Forelimb muscle (tissue), 1 donor: ENCODE measurements at places on chromosomes 4 and X. TPM values are rescaled to one million over a fixed set of nuclear protein-coding genes. Genes with fewer than 3 reads are reported as not detected.

MAEA gene
- polyA plus RNA-seq, result 39.5 TPM

CPE gene
- polyA plus RNA-seq, result 60.6 TPM

CASK gene
- 21.8 TPM for polyA plus RNA-seq

MTNR1A gene
- not detected for polyA plus RNA-seq

TRIM61 gene
- polyA plus RNA-seq, result 2.7 TPM

ARHGAP36 gene
- polyA plus RNA-seq, result 520 TPM

KCND1 gene
- polyA plus RNA-seq, result 1.2 TPM

- no peak for DNase-seq
Measured at GRCh38 chr4:150495550-150495949, 86.4 kb upstream of the MAB21L2 start.

DNA sequence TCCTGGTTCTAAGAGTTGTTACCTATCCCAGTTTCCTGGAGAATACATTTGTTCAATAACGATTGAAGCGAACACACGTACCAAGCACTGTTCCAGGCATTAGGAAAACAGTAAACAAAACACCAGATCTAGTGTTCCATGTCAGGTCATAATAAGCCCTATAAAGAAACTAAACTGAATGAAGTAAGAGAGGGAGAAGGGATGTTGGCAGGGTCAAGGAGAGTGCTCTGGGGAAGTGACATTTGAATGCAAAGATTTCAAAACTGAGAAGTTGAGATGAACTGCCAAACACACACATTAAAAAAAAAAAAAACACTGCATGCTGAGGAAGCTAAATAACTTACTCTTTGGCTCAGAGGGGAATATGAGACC lies 14.4 kb upstream of the ENAM start:
- DNase-seq, result no peak

DNA sequence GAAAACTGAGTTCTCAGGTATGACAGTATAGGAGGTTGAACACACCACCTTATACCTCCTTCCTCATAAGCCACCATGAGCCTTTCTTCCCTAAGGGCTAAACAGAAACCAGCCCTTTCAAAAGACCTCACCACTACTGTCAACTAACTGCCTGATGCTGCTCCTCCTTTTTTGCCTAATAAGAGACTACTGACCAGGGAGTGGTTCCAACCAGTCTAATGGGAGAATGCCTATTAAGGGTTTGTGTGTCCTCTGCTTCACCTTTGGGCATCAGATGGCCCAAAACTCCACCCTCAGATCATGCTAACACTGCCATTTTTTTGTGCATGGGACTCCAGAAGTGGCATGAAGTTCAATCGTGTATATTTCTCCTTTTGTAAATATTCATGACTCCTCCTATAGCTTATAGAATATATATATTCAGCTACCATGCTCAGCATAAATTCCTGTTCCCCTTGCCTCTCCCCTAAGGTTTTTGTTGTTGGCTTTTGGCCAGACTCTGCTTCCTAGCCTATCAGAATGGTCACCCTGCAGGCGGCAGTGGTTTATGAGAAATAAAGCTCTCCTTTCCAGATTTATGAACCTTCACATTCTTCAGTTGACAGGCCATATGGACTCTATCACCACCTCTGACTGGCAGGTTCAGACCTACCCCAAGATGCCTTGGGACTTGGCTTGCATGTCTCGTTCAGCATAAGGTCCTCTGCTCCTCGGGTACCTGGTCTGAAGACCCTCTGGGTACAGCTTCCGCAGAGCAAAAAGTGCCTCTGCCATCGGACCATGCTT lies 28.2 kb downstream of the FGFBP1 start:
- no peak for DNase-seq

DNA sequence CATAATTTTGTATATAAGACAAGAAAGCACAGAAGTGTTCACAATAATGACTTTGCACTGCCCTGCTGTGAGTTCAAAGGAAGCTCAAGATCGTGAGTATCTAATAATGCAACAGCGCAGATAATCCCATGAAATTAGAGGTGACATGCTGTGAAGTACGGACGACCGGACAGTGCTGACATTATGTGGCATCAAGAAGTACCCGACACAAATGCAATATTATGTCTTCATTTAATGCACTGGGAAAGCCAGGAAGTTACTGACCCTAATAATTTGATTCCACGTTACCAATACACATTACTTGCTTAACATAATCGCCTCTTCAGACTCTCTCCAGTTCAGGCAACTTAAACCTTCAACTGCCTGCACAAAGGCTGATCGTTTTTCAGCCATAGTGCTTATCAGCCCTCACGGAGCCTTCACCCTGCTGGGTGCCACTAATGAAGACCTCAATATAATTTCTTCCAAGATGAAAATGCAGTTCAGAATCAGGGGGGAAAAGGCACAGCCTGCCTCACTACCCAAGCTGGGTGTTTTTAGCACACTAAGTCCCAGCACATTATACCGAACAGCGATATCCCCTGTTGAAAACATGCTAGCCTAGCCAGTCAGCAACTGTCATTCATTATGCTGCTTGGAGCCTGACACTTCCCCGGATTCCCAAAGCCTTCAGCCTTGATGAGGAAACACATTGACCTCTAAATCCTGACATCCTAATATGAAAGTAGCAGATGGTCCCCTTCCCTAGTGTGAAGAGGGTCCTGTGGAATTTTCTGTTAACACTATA lies 56.1 kb downstream of the SLC7A11 start:
- no peak for DNase-seq

GRCh38 chr4:18014269-18014668 lies 7.3 kb downstream of the LCORL start:
- DNase-seq, result no peak

DNA sequence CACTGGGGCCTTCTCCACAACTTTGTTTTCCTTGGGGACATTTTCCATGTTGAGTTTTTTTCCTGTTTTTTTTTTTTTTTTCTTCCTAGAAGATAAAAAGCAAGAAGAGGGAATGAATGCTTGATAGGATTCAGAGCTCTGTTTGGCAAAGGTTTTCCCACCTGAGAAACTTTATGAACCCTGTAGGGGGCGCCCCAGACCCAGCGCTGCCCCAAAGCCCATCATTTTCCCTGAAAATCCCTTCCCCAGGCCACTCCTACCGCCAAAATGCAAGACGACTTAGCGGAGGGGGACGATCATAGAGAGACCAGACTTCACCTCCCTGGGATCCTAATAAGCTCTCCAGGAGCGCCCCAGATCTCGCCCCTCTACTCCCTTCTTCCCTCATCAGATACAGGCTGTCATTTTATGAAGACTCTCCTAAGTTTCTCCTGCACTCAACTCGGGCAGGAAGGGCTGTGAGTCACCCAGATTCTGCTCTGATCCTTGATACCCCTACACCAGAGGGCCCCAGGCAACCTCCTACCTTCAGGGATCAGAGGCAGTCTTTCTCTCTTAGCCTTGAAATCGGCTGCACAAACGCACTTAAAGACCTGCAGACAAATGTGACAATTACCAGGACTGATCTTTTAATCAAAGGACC lies 1.4 kb downstream of the BEX5 start:
- no peak for DNase-seq

DNA sequence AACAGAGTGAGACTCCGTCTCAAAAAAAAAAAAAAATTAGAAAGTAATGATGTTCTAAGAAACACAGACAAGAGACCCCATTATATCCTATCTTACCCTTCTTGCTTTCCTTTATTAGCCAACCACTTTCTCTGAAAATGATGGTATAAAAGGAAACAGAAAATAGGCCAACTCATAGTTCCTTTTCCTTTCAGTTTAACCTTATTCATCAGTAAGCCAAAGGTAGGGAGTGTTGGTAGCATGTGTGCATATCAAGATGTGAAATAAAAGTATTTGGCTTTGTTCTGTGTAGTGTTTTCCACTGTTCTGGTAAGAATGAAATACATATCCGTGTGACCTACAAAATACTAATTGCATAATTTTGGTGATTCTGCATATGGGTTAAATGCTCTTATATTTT lies 266.6 kb downstream of the ZNF674 start:
- no peak for DNase-seq

GRCh38 chr4:25862411-25863346 lies at the start of gene SEL1L3:
SEL1L3 (minus strand) TSS chr4:25862988; CDS start chr4:25862836, 152 bp downstream.
- DNase-seq, result no peak

GRCh38 chrX:21738210-21738949 lies 19.5 kb downstream of the SMPX start:
- no peak for DNase-seq

GRCh38 chrX:79721234-79721633 lies 293.3 kb upstream of the TBX22 start:
- no peak for DNase-seq

DNA sequence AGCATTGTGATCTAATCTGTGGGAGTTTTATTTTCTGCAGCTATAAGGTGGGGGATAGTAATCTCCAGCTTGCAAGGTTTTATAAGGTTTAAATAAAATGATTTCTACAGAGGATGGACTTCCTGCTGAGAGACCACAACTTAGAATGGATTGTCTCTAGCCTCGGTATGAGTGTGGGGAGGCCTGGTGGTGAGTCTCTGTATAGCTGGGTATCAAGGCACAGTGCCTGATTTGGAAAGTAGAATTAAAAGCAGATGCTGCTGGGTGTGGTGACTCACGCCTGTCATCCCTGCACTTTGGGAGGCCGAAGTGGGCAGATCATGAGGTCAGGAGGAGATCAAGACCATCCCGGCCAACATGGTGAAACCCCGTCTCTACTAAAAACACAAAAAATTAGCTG lies 162.0 kb upstream of the GATB start:
- no peak for DNase-seq

DNA sequence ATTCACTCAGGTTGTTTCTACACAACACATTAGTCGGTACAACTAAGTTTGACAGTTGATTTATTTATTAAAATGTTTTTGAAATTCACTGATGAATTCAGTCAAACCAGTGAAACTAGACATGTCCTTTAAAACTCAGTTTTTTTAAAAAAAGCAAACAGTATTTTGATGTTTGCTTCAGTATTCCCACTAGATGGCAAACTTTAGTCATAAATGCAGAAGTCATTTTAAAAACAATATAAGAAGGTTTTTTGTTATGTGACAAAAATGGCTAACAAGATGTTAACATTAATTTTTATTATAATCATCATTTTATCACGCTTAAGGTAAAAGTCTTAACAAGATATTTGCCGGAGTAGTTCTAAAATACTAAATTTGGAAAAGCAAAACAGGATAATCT lies 1337.8 kb upstream of the DIAPH2 start:
- DNase-seq, result no peak

GRCh38 chrX:13495232-13495631 lies 74.2 kb upstream of the EGFL6 start:
- no peak for DNase-seq

- no peak for DNase-seq
Measured at GRCh38 chr4:3436798-3437581, 4.8 kb upstream of the HGFAC start.

DNA sequence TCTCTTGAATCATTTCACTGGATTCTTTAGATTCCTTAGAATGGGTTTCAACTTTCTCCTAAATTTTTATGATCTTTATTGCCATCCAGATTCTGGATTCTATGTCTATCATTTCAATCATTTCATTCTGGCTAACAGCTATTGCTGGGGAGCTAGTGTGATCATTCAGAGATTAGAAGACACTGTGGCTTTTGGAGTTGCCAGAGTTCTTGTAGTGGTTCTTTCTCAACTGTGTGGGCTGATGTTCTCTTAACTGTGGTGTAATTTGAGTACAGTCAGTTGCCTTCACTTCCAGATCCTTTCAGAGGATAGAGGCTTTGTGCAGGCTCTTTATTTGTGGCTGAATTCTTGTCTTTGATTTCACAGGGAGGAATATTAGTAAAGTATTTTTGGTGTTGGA lies 12.1 kb upstream of the CSN2 start:
- no peak for DNase-seq

- no peak for DNase-seq
Measured at GRCh38 chrX:57596109-57596508, 4.3 kb downstream of the ZXDB start.

DNA sequence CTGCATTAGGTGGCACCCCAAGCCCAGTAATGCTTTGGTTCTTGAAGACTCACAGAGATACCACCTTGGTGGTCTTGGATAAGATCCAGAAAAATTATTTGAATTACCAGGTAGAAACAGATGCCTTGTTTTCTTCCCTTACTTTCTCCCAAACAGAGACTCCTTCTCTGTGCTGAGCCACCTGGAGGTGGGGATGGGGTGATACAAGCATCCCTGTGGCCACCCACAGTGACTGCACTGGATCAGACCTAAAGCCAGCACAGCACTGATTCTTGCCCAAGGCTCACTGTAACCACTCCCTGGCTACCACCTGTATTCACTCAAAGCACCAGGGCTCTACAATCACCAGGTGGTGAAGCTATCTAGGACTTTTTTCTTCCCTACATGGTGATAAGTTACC lies 156.8 kb downstream of the TEX13A start:
- no peak for DNase-seq

- DNase-seq, result no peak
Measured at GRCh38 chrX:130550351-130550750, 148.6 kb downstream of the RBMX2 start.

DNA sequence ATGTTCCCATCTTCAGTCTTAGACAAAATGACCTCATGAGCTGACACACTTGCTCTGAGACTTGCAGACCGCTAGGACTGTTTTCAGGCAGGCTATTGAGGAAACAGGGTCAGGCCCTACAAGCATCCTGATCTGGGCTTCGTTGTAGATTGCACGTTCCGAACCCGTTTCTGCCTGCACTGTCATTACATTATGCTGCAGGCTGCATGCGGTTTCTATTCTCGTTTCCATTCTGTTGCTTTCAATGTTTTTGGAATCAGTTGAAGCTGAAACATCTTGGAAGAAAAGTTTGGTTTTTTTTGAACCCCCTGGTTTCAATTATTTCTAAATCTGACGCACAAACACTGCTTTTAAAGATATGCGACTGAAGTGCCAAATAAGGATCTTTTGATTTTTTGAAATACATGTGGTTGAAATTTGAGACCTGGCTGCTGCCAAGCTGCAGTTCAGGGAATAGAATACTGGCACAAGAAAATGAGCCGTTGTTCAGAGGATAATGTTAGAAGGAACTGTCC lies 716.1 kb upstream of the INTU start:
- peak; percentile 75 for DNase-seq

DNA sequence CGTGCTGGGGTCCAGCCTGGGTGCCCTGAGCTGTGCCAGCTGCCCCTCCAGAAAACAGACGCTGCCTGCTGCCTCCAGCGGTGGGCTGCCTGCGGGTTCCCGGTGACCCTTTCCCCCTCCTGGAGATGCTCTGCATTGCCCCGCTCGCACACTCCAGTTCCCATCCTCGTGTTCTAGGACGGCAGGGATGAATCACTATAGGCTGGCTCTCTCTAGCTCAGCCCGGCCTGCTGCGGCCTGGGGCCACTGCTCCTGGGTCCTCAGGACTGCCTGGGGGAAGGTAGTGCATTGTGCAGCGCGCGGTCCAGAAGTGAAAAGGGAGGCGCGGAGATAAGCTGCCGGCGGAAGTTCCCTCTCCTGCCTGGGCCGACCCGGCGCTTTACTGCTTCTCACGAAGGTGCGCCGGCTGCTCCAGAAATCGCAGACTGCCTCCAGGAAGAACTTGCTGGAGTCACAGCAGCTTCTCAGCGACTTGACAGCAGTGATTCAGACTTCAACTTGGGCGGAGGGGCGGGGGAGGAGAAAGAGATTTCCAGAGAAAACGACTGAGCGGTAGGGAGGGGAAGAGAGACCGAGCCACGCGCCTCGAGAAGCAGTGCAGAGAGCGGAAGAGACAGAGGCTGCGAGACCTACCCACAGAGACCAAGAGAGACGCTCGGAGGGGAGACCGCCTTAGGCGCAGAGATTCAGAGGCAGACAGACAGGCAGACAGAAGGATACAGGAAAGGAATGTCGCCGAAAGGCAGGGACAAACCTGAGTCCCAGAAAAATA lies 6.7 kb upstream of the MSX1 start:
- no peak for DNase-seq
